ENCODE measurements at places on chromosomes 3 and 15.

DNA sequence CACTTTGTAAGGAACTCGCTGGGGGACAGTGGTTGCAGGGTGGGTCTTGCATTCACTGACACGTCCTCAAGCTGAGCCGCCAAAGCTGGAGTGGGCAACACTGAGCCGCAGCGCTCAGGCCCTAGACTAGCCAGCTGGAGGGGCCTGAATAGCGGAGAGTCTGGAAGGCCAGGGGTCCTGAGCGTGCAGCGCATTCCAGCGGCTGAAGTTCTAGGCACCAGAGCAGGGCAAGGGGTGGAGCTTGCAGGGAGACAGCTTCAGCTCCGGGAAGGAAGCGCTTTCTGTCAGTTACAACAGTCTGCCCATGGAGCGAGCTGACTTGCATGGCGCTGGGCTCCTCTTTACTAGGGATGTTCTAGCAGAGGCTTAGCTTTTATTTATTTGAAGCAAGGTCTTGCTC lies 2.7 kb downstream of the MAP6D1 start:
- DNase-seq, result no peak

DNA sequence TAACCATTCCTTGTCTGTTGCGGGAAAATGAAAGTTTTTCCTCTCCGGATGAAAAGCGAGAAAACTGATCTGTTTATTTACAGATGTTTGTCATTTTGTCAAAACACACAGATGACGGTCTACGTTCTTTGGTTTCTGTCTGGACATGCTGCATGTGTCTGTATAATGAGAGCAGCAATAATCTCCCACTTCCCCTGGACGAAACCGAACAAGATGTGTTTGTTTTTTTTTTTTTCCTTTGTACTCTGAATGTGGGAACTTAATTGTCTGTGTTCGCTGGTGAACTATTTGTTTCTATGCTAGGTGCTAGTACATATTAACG lies 33.6 kb downstream of the PTPRG start:
- no peak for DNase-seq

GRCh38 chr15:40040770-40041169 lies 1.8 kb upstream of the SRP14 start:
- no peak for DNase-seq

DNA sequence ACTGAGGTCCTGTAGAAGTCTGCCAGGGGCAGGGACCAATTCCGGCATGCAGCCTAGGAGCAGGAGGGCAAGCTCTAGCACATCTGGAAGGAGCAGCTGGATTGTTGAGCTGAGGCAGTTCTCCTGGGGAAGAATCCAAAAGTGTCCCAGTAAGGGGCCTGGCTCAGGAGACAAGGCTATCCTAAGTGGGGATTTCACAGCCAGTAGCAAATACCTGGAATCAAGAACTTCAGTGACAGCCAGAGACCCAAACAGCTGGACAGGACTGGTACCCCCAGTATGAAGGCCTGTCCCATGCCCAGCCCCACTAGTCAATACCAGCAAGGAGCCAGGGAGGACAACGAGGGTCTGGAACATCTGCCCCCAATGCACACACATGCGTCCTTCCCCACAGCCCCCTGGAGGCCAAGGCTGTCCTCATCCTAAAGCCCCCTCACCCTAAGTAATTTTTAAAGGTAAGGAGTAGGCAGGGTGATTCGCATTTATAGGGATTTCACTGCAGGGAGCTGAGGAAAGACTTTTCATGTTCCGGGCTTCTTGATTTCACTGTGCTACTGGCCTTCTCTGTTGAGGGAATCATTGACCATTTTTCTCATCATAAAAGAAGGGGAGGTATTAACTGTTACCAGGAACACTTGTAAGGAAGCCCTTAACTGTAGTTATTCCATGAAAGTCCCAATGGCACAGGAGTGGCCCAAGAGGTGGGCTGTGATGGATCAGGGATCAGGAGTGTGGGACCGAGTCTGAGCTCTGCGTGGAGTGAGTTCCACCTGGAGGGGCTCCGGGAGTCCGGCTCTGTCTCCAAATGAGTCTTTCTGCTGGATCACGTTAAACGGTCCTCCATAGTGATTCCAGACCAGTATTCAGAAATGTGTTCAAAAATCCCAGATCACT lies 2.6 kb upstream of the CHSY1 start:
- DNase-seq, result no peak

- DNase-seq, result no peak
Observed at GRCh38 chr15:40436892-40437751, 3.6 kb upstream of the BAHD1 start.

DNA sequence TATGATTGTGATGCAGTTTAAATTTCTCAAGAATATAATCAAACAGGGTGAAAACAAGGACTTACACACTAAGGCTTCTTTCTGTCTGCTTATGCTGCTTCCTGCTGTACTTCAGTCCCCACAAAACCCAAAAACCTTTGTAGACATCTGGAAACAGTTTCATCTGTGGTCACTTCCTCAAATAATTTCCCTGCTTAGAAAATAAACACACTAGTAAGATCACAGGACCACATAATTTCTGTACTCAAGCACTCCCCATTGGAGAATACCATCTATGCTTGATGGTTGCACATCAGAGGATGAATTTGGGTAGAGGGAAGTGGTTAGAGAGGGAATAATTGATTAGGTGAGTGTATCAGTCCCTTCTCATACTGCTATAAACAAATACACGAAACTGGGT lies 266.2 kb downstream of the LSAMP start:
- no peak for DNase-seq

- no peak for DNase-seq
Observed at GRCh38 chr15:74157868-74158827, 15.4 kb upstream of the ISLR start.

- no peak for DNase-seq
Observed at GRCh38 chr3:9032231-9032777, 69.0 kb upstream of the RAD18 start.

- no peak for DNase-seq
Observed at GRCh38 chr3:98962189-98962930, 60.9 kb upstream of the DCBLD2 start.

DNA sequence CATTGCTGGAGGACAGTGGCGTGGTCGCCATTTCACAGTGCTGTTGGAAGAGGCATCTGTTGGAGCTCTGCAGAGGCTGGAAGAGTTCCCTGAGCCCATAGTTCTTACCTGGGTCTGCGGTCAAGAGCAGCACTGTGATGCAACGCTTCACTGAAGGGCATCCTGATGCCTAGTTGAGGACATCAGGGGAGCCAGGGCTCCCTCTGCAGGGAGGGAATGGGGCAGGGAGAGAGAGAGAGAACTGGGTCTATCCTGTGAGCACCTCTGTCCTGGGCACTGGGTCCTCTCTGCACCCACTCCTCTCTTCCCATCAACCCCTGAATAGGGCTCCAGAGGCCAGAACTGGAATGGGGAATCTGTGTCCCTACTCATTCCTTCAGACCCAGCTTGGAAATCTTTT lies 23.9 kb upstream of the MOBP start:
- DNase-seq, result no peak

- no peak for DNase-seq
Observed at GRCh38 chr3:152998591-152998990, 163.4 kb upstream of the RAP2B start.

DNA sequence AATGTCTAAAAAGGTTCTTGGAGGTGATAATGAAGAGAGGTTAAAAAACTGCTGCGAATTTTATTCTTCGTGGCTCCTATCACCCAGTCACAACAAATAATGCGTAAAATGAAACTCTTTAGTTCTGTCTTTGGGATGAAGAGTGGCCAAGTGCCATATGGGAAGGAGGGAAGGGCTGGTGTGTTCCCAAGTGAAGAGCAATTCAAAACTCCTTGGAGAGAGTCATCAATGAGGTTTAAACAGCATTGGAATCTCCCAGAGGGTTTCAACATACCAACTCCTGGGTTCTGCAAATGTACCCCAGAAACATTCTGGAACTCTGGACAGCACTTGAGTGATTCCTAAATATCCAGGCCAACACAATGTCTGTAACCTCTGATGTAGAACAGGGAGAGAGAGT lies 45.3 kb downstream of the SLCO3A1 start:
- no peak for DNase-seq

DNA sequence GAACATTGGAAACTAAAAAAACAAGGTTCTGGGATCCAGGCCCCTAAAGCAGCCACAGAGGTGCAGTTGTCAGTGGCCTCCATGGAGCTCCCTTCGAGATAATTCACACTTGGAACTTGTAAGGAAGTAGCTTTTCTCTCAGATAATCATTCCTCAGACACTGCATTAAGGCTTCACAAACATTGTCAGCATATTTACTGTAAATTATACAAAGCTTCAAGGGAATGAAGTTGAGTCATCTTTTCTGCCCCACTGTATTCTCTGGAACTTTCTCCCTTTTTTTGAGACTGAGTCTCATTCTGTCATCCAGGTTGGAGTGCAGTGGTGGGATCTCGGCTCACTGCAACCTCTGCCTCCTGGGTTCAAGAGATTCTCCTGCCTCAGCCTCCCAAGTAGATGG lies 7.1 kb downstream of the BLOC1S6 start:
- DNase-seq, result no peak

All from activated CD4-positive, alpha-beta T cell treated with anti-CD3 and anti-CD28 coated beads, Interleukin-2, amount 50 U/mL, for 48 hours (primary cell).